ENCODE measurements at places on chromosomes 12 and 14.

DNA sequence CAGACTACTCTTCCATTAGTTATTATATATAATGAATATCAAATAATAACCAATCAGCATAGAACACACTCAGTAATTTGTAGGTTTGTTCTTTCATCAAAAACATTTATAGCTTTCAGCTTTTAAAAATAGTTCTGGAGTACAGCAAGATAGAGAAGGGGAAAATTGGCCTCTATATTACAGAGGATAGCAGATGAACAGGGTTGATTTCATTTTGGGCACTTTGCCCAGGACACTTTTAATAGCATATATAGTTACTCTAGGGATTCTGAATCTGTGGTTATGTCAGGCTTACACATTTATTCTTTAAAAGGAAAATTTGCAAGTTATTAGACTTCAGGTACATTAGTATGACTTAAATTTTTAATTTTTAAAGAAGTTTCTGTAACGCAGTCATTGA is 52.6 kb downstream of the IFT81 start:
- no peak for DNase-seq

- no peak for DNase-seq
These were observed 125.0 kb upstream of the ETV6 start for GRCh38 chr12:11524446-11524845.

- DNase-seq, result peak; percentile 45
These were observed 678 bp downstream of the ZBTB25 start for GRCh38 chr14:64502887-64503433.

GRCh38 chr12:12964255-12964654 is 12.3 kb upstream of the GPRC5D start:
- no peak for DNase-seq

GRCh38 chr12:15897433-15897832 is 13.7 kb upstream of the DERA start:
- DNase-seq, result no peak

GRCh38 chr12:4539167-4539870 is 629 bp downstream of the RAD51AP1 start:
- DNase-seq, result no peak

DNA sequence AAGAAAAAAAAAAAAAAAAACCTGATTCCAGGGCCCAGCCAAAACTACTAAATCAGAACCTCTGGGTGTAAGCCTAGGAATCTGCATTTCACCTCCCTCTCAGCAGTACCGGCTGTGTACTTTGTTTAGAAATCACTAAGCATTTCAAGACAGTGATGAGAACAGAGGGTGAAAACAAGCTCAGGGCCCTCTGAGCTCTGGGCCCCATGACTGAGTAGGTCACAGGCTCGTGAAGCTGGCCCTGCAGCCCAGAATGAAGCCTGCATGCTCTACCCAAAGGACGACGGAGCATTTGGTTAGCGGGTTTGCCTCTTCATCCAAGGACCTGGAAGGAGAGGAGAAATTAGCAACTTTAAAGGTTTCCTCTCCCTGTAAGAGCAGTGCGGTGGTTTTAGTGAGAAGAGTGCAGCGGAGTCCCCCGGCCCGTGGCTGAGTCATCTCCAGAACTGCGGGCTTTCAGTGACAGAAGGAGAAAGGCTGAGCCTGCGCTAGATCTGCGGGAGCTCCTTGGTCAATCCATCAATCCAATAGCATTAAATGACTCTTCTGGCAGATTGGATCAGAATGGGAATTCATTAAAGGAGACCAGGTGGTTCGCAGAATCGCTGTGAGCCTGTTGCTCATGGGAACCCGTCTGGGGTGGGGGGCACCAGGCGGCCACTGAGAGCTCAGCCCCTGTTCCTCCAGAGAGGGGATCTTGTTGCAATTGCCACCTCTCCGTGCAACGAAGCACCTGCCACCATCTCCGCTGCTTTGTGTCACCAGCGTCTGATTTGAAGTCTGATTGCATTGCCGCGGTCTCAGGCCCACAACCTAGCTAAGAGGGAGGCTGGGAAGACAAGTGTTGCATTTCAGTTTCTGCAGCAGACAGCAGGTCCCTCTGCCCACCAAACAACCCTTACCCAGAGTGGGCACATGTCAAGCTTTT is 7.3 kb downstream of the IL31 start:
- peak; percentile 70 for DNase-seq

- no peak for DNase-seq
These were observed 8.8 kb downstream of the KRT80 start for GRCh38 chr12:52182898-52183543.

- no peak for DNase-seq
These were observed 63.0 kb downstream of the TMEM121 start for GRCh38 chr14:105589161-105589925.

DNA sequence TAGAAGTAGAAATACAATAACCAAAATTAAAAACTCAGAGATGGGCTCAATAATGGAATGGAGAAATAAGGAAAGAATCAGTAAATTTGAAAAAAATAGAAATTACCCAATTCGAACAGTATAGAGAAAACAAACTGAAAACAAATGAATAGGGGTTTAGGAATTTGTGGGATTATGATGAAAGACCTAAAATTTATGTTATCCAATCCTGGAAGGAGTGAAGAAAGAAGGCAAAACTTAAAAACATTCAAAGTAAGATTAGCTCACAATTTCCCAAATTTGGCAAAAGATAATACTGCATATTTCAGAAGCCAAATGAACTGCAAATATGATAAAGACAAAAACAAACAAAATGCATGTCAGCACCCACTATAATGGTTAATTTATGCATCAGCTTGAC is 177.1 kb downstream of the CCDC91 start:
- no peak for DNase-seq

GRCh38 chr12:74339211-74339610 is 198.4 kb upstream of the ATXN7L3B start:
- DNase-seq, result no peak

DNA sequence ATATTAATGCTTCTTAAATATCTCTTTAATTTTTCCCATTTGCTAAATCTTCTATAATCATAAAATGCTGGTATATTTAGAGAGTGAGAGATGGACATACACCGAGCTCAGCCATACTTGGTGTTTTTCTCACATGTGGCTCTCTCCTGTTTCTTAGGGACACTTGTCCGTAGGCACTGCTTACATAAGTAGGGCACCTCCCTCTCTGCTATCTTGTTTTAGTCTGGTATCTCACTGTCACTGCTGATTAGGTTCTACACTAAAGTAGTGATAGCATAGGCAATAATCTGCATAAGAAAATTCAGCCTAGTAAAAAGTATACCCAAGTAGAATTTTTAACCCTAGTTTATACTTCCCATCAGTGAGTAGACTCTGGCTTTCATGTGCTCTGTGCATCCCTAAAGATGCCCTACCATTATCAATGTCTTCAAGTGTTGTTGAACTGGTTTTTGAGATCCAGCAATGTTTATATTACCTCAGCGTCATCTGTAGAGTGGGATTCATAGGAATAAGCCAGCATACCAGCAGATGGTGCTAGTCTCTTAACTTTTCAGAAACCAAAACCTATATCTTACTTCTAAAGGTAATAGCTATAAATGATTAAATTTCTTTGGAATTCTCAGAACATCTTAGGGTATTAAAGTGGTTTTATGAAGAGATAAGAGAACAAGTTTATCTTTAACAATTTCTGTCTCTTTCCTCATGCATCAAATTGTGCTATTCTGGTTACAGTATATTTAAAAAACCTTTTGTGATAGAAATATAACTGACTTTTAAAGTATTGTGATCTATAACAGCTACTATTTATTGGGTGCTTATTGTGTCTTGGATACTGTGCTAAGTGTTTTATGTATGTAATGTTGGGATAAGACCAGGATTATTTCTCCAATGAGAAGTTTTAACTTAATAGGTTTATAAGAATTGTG is 32.9 kb downstream of the ARID2 start:
- no peak for DNase-seq

DNA sequence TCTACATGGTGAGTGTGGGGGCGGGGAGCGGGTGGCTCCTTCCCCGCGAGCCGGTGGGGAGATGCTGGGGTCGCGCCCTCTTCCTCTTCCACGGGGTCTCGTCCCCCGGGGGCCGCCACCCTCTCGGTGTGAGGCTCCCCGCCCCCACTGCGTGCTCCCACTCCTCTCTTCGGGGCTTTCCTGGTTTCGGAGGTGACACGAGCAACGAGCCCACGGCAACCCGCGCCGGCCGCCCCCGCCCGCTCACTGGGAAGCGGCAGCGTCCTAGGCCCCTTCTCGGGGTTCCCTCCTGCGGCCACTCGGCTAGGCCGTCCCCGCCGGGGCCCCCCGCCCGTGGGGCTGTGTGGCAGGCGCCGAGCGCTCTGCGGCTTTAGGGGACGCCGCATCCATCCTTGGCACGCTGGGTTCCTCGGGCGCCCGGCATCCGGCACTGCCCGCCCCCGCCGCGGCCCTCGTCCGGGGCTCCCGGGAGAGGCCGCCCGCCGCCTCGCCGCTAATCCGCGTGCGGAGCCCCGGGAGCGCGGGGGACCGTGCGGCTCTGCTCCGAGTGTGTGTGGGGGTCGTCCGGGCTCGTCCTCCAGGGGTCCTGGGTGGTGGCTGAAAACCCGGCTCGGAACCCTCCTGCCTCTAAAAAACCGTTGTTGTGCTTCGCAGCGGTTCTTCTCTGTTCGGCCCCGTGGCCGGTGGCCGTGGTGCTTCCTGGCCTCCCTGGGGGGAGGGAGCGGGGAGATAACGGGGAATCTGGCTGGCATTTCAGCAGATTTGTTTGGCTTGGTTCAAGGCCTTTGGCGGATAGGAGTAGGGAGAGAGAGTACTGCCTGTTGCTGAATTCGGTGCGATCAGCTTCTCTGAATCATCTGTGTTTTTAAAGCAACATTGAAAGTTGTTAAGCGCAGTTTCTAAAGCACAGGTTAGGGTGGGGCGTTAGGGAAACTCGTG is 1.0 kb downstream of the PCNX1 start:
- peak; percentile 72 for DNase-seq

DNA sequence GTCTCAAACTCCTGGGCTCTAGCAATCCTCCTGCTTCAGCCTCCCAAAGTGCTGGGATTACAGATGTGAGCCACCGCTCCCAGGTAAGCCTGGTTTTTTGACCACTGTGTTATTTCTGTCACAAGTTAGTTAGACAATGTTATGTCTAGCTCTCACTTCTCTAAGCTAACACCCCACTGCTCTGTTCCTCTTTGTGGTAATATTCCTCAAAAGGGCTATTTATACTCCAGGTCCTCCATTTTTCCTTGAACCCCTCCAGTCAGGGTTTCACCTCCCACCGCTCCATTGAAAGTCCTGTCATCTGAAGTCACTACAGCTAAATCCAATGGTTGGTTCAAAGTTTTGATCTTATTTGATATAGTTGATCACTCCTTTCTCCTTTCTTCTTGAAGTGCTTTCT is 5.1 kb downstream of the IRAK3 start:
- DNase-seq, result no peak

DNA sequence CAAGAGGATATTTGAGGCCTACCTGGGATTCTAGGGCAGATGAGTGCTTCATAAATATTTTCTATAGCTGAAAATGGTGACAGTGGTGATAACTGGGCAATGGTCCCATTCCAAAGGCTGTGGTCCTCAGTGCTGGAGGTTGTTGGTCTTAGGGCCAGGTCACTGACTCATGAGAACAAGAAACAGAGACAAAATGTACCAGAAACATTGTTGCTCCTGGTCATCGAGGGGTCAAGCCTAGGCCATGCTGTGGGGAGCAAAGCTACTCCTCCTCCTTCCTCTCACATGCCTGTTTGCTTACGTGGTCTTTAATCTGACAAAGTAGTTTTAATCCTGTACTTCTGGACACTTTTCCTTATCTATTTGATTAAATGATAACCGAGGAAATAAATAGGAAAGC is 33.8 kb downstream of the ERG28 start:
- no peak for DNase-seq

GRCh38 chr12:65536876-65537681 is 258.6 kb downstream of the MSRB3 start:
- DNase-seq, result no peak

- DNase-seq, result no peak
These were observed 769.0 kb upstream of the ALG10B start for GRCh38 chr12:37547611-37548010.

- DNase-seq, result no peak
These were observed 8.0 kb downstream of the ACOT6 start for GRCh38 chr14:73620268-73620667.

- DNase-seq, result no peak
These were observed 83.0 kb upstream of the CCDC196 start for GRCh38 chr14:66403183-66403582.

GRCh38 chr14:70724944-70725343 is 83.2 kb downstream of the TTC9 start:
- no peak for DNase-seq

DNA sequence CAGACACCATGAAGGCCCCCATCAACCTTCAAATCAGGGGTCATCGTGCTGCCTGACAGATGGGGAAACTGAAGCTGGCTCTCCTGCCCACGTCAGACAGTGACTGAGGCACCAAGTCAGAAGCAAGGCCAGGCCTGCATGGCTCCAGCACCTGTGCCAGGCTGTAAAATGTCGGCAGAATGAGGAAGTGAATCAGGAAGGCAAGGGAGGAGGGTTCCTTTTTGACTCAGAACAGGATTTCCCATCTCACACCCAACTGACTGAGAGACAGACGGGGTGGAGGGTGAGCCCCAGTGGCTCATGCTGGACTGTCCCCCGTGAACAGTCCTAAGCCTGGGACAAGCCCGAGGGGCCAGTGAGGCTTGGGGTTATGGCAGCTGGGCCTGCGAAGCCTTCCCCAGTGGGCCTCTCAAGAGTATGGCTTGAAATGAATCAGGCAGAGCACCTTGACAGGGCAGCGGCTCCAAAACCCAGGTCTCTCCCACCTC is 20.9 kb downstream of the SYNE3 start:
- peak; percentile 38 for DNase-seq

- no peak for DNase-seq
These were observed 83.2 kb downstream of the PITPNM2 start for GRCh38 chr12:123067654-123068053.

- DNase-seq, result no peak
These were observed 74.7 kb downstream of the PRORP start for GRCh38 chr14:35197015-35197414.

DNA sequence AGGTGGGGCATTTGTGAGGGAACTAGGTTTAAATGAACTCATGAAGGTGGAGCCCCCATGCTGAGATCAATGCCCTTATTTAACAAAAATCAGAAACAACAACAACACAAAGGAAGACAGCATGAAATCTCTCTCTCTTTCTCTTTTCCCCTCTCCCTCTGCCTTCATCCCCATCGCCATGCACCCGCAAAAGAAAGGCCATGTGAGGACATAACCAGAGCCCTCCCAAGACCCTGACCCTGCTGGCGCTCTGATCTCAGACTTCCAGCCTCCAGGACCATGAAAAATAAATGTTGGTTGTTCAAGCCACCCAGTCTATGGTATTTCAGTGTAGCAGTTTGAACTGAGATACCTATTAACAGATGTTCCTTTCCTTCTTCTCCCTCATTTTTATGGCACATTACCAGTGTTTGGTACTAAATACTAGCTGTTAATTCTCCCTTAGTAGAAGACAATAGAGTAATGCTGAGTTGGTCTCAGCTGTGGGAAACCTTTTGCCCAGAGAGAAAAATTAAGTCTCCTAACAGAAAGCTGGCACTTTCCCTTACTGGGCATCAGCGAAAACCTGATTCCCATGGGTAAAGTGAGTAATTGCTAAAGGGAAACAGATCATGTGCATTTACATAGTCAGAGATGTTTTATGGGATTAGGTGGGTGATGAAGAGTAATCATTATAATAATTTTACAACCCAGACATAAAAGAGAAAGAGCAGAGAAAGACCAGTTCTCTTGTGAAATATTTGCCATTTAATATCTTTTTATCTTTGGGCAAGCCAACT is 264.0 kb upstream of the PLEKHG7 start:
- DNase-seq, result no peak

GRCh38 chr12:1929985-1930802 is 11.7 kb upstream of the CACNA2D4 start:
- no peak for DNase-seq

All from stimulated activated CD4-positive, alpha-beta T cell treated with anti-CD3 and anti-CD28 coated beads, Interleukin-15, amount 100 ng/mL, for 24 hours (primary cell).